NB4 (cell line): ENCODE measurements at places on chromosomes 1 and 21.

DNA sequence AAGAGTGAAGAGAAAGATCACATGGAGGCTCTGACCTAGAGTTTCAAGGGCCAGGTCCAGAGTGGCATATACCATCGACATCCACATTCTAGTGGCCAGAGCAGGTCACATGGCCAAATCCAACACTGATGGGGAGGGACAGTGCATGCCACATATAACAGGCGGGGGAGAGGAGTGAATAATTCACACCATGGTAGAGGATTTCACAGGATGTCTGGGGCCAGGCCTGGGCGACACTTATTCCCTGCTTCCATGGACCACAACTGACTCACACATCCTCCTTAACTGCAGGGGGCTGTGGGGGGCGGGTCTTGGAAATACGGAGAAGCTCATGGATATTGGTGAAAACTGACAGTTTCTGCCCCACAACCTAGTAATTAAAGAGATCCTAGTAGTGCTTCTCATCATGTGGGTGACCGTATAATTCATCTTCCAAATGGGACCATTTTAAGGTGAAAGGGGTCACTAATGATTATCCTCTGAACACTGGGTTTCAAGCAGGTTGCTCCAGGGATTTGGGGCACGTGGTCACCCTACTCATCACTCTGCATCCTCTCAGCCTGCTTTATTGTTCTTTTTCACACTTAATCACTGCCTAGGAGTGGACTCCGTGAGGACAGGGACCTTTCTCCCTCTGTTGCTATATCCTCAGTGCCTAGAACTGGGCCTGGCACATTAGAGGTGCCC, 44.0 kb downstream of the IGSF21 start:
- DNase-seq = no peak

DNA sequence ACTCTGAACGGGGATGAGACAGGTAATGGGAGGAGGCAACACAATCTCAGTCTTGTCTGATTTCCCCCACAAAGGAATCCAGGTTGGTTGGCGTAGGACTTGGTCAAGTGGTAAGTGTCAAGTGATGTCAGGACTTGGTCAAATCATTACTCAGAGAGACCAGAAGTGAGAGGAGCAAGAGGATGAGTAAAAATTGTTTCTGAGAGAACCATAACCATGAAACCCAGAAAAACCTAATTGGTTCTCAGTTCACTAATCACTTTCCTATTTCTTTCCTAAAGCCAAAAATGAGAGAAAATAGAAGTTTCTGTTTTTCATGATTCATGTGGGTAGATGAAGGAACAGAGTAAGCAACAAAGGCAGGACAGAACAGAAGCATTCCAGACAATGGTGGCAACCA, 5.0 kb downstream of the PHC2 start:
- no peak for DNase-seq

DNA sequence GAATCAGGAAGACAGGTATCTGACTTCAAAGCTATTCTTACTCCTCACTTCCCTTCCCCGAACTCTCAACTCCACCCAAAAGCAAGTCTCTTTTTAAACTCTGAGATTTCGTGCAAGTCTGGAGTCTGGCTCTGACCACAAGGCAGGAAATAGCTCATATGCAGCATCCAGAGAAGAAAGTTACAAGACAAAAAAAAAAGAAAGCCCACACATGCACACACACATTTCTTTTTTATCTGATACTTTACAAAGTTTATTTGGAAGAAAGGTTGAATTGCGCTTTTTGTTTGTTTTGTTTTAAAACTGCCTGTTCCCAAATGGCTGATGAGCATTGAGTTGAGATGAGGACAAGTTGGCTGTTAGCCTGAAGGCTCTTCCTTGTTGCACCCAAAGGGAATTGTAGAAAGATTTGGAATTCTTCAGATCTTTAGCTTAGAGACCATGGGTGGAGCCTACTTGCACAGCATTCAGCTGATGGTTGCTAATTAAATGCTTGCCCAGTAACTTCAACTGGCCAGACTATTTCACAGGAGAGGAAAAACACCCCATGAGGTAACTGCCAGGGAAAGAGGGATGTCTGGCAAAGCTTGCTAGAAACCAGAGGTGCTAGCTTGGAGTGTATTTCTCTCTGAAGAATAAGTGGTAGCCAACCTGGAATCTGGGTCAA, 490.3 kb downstream of the TTLL7 start:
- DNase-seq = no peak

GRCh38 chr1:199283794-199284193, 645.0 kb downstream of the PTPRC start:
- no peak for DNase-seq

DNA sequence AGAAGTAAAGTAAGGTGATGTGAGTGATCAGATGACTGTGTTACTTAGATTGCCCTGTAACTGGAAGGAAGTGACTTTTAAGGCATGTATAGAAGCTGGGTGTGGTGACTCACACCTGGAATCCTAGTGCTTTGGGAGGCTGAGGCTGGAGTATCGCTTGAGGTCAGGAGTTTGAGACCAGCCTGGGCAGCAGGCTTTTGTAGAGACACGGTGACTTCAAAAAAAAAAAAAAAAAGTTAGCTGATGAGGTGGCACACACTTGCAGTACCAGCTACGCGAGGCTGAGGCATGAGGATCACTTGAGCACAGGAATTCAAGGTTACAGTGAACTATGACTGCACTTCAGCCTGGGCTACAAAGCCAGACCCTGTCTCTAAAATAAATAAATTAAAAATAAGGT, 2.3 kb upstream of the USP16 start:
- DNase-seq = peak; percentile 15

- DNase-seq = peak; percentile 58
Measured at GRCh38 chr1:156804572-156805243, 11.9 kb downstream of the SH2D2A start.

DNA sequence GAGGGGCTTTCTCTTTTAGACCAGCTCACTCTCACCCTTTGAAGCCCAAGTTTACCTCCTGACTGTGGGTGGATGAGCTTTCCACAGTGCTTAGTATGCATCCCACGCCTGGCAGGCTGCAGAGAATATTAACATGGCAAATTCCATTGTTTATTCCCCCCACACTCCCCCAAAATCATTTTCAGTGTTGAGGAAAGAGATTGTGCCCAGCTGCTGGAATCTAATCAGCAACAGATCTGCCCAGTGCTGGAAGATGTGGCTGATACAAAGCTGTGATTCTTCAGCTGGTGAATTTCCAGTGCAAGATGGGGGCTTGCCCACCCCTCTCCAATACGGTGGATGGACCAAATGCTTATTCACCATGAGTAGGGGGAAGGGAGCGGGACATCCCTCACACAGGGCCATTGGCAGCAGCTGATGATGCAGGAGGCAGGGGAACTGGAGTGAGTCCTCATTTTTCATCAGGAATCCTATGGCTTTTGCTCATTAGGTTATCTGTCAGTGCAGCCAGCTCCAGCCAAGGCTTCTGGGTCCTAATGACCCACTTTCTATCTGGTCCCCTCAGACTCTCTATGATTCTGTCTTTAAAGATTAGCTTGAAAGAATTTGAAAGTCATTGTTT, 39.7 kb upstream of the KCNA3 start:
- DNase-seq = no peak

DNA sequence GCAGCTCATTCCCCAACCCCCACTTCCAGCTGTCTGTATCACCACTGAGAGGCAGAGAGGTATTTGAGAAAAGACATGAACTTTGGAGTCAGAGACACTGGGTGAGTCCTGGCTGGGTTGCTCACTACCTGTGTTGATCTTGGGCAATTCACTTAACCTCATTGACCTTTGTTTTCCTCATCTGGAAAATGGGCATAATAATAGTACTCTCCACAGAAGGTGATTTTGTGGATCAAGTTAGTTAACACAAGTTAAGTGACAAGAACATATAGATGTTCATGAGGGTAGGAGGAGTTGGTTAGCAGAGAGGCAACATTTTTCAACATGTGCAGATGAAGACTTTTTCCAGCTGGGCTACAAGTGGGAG, 17.1 kb upstream of the ETV3L start:
- DNase-seq = no peak

GRCh38 chr1:226973898-226974543, 33.9 kb downstream of the COQ8A start:
- DNase-seq = no peak

DNA sequence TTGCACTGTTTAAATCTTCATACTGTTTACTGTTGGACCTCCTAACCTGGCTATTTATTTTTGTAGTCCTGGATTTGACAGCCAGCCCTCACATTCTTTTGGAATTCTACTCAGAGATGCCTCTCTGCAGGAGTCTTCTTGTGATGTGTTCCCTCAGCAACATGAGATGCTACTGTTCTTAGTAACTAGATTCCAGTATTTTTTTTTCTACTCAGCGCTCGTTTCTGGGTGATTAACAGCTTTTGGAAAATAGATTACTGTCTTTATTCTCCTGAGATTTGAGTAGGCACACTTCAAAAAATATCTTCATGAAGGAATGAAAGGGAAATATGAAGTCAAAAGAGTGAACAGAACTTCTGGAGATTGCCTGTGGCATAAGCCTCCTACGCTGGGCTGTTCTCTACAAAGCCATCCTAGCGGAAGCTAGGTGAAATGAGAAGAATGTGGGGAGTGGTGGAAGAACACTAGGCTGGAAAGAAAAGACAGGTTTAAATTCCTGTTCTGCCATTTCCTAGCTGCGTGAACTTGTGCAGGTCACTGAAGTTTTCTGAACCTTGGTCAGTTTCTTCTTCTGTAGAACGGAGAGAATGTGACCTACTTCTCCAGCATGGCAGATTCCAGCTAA, 75.9 kb downstream of the LRRC8C start:
- no peak for DNase-seq

DNA sequence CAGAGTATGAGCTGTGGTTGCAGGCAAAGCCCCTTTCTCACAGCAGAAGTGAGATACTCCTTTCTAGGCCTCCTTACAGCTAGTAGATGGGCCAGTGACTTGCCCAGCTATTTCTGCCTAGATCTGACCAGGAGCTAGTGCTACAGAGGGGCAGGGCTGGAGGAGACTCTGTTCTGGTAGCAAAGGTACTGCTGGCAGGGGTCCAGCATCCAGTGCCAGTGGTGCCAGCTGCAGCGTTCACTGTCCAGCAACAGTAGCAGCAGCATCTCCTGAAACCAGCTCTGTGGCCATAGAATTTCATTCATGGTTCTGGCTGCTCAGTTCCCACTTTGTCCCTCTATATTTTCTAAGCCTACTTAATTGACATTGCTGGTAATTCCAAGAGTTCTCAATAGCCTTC, 62.5 kb upstream of the CNN3 start:
- no peak for DNase-seq

DNA sequence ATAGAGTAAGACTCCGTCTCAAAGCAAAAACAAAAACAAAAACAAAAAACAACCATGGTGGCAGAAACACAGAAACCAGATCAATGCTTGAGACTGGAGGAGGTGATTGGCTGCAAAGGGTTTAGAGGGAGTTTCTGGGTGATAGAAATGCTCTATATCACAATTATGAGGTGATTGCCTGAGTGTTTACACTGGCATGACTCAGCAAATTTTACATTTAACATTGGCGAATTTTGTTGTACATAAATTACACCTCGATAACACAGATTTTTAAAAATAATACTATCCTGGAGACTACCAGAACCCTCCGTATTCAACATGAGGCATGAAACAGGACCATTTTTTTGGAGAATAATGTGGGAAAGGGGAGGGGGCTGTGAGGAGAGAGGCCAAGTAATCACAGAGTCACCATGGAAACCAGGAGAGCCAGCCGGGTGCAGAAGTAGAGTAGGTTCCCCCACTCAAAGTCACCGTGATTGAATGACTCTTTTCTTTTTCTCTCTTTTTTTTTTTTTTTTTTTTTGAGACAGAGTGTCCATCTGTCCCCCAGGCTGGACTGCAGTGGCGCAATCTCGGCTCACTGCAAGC, 24.3 kb downstream of the HEYL start:
- DNase-seq = no peak

DNA sequence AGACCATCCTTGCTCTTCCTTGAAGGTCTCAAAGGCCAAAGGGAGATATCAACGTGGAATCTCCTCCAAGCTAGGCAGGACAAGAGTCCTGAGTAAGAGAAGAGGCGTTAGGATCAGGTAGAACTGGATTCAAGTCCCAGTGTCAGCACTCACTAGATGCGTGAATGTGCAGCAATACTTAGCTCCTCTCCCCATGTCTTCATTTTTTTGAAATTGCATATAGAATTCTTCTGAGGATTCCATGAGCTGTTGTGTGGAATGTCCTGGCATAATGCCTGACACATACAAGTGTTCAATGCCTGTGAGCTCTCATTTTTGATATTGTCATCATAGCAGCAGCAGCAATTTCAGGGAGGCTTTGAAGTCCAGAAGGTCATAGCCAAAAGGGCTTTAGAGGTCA, 333.2 kb downstream of the KCNH1 start:
- no peak for DNase-seq

DNA sequence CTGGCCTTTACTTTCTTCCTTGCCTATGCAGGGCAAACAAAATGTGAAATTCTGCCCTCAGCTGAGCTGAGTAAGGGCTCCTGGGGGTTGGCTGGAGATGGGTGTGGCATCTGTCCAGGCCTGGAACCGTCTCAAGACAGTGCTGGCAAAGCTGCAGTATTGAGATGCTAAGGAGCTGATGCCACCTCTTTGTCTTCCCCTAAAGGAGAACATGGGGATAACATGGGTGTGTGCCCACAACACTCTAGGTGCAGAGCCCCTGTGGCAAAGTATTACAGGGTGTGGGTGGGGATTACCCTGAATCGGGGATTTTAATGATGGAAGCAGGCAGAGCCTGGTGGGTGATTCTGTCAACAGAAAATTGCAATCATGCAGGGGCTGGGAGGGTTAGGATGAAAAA, 2.5 kb upstream of the ST3GAL3 start:
- peak; percentile 13 for DNase-seq

- DNase-seq = no peak
Measured at GRCh38 chr21:39675993-39676661, 63.4 kb downstream of the B3GALT5 start.

DNA sequence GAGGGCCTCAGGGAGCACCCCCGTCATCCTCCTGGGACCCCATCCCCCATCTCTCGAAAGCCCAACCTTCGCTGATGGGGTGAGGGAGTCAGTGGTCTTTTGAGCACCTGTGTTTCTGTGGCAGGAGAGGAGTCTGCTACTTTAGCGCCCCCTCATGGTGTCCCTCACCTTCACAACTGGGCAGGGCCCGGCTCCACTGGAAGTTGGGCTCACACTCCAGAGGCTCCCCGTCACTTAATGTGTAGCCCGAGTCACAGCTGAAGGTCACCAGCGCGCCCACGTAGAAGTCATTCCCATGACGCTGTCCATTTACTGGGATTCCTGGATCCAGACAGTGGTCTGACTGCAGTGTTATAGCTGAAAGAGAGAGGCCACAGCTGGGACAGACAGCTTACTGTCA, 139.5 kb upstream of the HMGB4 start:
- DNase-seq = no peak
